Ureter (tissue), 1 donor: ENCODE measurements at places on chromosomes 11 and 22.

- DNase-seq, result peak; percentile 61
These were observed 479 bp downstream of the RSF1 start for GRCh38 chr11:77819921-77820564.

GRCh38 chr11:61298663-61299244 lies 3.6 kb upstream of the VWCE start:
- DNase-seq, result no peak

DNA sequence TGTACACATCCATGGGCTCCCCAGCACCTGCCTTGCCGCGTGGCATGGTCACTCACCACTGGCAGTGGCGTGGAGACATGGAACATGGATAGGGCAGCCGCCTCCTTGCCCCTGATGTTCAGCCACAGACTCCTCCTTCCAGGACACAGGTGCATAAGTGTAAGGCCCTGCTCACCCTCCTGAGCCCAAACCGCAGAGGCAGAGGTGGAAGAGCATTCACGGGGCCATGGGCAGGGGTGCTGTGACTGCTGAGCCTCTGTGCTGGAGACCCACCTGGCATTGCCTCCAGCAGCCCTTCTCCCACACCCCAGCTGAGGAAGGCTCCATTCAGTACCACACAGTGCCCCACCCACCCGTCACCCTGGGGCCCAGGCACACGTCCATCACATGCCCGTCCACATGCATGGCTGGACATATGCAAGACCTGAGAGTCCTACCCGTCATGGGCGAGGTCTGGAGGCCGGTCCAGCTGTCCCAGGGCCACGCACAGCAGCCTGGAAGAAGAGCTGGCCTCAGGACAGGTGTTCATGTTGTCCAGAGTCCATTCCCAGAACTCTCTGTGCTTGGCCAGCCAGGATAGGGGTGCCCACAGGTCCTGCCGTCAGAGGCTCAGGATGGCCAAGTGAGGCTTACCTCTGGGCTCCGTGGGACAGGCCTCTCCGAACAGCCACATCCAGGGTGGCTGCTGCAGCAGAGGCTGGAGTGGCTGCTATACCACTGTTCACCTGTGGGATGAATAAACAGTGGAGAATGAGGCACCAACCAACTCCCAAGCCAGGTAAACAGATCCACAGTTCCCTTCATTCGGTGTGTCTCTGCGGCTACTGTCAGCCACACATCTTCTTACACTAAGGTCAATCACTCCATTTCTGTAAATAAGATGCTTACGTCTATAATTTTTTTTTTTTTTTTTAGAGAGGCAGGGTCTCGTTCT lies 1.7 kb upstream of the TUBGCP6 start:
- no peak for DNase-seq

DNA sequence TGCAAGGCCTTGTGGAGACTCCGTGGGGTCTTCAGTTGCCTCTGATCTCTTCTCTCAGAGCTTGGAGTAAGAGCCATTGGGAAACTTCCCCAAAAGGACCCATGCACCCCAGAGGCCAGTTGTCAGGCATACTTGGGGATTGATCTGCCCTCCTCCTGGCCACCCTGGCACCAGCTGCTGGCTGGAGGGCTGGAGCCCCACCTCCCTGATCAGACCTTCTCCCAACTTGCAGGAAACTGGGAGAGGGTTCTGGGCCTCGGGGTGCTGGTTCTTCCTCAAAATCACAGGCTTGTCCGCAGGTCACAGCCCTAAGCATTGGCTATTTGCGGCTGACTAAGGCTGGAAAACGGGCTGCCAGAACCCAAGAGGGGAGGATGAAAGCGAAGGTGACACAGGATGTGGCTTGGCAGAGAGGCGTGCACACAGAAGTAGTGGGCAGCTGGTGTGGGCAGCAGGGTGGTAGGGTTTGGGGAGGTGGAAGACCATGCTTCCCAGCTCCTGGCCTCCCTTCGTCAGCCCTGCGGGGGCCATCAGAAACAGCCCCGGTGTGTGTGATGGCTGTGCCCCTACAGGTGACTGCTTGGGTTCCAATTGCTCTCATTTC lies 1.3 kb upstream of the DGKZ start:
- no peak for DNase-seq

DNA sequence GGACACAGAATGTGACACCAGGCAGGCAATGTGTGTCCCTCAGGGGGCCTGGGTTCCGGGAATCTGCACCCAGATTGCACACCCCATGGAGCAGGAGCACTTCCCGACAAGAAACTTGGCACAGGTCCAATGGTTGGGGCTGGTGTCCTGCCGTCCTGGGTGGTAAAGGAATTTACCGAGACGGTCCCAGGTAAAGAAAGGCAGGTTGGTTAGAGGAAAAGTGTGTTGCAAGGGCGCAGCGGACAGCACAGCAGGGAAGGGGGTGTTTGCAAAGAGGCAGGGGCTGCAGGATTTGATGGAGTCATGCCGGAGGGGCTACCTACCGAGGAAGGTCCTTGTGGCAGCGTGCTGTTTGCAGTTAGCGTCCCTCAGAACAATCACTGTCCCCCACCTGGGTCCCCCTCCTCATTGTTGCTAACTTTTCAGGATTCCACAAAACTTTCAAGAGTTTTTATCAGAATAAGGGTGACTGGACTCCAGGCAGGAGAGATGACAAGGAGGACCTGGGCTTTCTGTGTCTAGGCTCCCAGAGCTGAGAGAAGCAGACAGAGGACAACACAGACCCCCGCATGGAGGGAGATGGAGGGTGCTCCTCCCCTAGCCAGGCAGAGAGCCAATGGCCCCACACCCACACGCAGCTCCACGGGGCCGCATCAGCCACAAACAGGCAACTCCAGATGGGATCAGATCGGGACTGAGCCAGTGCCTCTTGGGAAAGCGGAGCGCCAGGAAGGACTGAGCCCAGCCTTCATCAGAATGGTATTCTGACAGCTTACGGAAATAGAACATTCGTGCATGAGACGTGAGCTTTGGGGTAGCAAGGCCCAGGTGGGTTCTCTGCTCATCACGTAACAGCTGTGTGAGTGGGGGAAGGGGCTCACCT lies 1423.9 kb downstream of the BRD1 start:
- peak; percentile 33 for DNase-seq

- peak; percentile 78 for DNase-seq
These were observed 450.4 kb downstream of the MIAT start for GRCh38 chr22:27107824-27108223.

GRCh38 chr11:45180848-45181192 lies 34.4 kb downstream of the PRDM11 start:
- peak; percentile 71 for DNase-seq

- no peak for DNase-seq
These were observed 497.4 kb downstream of the OPCML start for GRCh38 chr11:133034929-133035328.

DNA sequence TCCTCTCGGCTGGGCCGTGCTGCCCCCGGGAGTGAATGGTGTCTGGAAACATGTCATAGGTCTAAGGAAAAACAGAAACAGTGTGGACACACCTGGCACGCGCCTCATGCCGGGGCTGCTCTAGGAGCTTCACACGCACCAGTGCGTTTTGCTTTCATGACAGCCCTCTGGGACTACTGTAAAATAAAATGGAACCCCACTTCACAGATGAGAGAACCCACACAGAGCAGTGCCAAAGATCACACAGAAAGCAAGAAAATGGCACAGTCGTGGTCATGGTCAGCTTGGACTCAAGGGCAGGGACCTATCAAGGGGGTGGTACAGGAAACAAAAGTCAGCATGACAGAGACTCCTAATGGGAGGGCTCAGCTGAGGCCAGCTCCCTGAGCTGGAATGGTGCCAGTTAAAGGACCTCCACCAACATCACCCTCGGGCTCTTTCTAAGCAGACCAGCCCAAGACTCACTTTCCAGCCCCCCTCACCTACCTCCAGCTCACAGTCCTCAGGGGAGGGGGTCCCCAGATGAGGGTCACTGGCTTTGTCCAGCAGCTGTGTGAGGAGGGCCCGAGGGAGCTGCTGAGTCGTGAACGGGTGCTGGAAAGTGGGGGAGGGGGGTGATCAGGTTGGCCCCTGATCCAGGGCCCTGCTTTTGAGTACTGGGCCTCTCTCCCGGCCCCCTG lies 3.3 kb downstream of the MAP4K2 start:
- no peak for DNase-seq

DNA sequence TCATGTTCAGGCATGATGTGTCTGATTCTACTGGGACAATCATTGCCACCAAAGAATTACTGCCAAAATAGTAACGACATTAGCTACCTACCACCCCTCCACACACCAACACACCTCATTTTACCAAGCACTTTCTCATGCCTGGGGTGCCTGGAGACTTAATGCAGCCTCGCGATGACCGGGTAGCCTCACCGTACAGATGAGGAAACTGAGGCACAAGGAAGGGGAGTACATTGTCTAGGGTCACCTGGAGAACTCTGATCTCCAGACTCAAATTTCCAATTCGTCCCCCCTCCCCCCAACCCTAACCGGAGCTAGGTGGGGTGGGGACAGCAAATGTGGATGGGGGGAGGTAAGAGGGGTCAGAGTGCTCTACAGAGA lies 2.7 kb upstream of the RTN4RL2 start:
- DNase-seq, result no peak

DNA sequence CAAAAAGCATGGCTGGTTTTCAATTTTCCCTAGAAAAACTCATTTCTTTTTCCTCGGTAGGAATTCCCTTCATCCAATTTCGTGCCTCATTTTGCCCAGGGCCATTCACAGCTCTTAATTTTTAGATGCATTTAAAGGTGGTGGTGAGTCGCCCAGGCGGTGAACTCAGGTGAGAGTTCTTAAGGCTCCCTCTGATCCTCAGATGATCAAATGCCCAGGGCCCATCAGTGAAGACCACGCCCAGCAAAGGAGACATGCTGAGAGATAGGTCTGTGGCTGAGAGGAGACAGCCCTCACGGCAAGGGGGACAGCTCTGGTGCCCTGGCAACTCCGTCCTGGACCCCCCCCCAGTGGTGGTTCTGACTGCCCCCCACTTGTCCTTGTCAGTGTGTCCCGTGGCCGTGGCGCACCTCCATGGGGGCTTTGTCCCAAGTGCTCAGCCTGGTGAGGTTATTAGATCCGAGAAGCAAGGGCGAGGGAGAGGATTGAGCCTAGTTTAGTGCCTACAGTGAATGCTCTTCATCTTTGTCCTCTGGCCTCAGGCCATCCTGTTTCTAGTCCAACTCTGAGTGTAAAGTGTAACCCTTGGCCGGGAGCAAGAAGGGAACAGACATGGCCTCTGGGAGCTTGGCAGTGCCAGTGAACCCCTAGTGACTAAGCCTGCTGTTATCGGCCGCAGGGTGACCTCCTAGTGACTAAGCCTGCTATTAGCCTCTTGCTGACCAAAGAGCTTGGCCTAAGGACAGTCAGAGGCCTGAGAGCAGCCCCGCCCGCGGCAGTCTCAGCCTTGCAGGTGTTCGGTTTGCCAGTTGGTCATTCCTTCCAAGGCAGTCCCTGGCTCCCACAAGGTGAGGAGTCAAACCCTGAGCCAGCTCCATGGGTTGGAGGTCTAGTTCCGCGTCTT lies 83.5 kb downstream of the CTTN start:
- no peak for DNase-seq

DNA sequence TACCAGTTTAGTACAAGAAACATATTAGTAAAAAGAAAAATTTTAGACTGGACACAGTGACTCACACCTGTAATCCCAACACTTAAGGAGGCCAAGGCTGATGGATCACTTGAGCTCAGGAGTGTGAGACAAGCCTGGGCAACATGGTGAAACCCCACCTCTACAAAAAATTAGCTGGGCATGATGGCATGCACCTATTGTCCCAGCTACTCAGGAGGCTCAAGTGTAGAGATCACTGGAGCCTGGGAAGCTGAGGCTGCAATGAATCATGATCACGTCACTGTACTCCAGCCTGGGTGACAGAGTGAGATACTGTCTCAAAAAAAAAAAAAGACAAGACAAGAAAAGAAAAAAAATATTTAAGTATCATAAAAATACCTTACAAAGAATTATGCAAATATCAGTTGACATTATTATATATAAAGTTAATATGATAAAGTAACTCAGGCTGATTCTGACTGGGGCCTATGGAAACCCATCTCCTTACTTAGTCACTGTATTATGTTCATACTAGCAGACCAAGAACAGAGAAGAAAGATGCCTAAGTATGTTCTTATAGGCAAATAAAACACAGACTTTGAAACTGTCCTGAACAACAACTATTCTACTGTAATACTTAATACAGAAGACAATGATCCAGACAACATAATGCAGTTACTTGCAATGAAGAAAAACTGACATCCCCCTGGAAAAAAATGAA lies 27.3 kb downstream of the FAM168A start:
- no peak for DNase-seq

DNA sequence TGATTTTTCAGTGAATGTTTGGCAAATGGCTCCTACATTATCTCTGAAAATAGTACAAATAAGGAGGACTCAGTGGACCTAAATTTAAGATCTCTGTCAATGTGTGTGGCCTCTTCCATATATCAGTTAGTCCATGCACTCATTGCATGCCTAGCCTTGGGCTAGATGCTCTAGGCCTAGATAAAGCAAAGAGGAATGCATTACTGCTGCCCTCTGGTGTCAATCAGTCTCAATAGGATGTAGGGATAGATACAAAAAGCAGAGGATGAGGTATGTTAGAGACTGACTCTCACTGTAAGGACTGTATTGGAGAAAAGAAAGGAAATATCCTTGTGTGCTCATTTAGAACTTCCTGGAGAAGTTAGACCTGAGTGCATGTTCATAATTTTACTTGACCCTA lies 42.0 kb downstream of the MS4A2 start:
- DNase-seq, result no peak

DNA sequence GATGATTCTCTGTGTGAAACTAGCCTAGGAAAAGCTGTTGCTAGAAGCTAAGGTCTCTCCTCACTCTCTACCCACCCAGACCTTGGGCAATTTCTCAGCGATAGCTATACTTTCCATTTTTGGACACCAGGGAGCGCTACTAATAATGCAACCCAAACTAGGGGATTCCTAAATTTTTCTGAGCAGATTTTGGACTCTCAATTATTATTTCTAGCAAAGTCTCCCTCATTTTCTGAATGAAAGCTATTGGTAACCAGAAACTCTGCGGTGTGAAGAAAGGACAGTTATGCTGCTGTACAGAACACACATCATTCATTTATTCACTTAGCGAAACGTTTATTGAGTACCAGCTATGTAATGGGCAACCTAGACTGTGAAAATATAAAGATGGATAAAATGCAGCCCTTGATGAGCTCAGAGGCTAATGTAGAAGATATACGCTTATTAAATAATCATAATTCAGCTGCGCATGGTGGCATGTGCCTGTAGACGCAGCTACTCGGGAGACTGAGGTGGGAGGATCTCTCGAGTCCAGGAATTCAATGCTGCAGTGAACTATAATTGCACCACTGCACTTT lies 6.1 kb upstream of the STIM1 start:
- no peak for DNase-seq

DNA sequence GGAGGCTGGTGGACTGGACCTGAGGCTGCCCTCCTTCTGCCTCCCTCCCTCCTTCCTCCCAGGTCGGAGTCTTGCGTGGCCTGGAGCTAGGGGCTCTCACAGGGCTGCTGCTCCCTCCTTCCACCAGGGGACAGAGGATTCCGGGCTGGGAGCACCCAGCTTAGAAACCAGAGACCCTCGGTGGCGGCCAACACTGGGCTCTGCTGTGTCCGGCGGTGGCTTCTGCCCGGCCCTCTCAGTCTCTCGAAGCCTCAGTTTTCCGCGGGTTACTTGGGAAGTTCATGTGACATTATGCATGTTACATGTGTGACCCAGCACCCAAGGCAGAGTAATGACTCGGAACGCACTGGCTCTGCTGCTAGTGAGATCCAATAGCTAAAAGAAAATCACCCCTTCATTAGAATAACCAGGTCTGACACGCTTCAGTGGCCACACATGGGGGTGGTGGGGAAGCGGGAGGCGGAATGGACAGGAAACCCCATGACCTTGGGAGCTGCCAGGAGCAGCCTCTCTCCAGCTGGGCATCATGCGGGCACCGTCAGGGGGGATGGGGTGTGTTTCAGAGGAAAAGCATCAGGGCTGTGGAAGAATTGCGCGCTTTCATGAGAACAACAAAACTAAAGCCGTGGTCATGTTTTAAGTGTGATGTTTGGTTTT lies 5.9 kb upstream of the MRGPRG start:
- DNase-seq, result no peak

- no peak for DNase-seq
These were observed 12.9 kb downstream of the MS4A10 start for GRCh38 chr11:60797846-60798630.
